Cerebellar cortex (tissue), 1 donor: ENCODE measurements at places on chromosomes 5 and 9.
A peak's percentile ranks its signal among the peaks of the same experiment; 100 is the strongest.

DNA sequence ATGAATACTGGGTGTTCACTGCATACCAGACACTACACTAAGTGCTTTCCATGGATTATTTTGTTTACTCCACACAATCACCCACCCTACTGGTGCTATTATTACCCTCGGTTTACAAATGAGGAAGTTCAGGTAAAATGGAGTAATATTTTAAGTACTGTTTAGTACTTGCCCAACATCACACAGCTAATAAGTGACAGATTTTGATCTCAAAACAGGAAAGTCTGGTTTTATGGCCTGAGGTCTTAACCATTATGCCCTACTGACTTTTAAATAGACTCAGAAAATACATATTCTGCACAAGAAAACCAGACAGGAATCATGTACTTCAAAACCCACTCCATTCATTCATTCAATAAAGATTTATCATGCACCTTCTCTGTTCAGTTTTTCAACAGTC, 431.0 kb upstream of the TLE4 start:
- DNase-seq = no peak

DNA sequence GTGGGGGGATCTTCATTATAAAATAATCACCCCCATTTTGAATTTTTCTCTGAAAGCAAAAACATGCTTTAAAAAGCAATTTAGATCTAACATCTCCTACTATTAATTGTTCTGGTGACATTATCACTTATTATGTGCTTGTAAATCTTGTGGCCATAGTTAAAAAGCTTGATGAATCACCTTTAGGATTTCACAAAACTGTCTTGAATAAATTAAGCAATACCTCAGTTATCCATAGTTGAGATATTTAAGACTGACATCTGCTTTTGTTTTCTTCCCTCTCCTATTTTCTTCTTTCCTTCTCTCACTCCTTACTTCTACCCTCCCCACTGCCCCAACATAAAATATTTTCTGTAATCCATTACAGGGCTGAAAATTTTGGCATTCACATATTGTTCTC, 84.8 kb downstream of the SLC1A3 start:
- no peak for DNase-seq

GRCh38 chr9:130427326-130427725, 17.4 kb upstream of the ASS1 start:
- no peak for DNase-seq

DNA sequence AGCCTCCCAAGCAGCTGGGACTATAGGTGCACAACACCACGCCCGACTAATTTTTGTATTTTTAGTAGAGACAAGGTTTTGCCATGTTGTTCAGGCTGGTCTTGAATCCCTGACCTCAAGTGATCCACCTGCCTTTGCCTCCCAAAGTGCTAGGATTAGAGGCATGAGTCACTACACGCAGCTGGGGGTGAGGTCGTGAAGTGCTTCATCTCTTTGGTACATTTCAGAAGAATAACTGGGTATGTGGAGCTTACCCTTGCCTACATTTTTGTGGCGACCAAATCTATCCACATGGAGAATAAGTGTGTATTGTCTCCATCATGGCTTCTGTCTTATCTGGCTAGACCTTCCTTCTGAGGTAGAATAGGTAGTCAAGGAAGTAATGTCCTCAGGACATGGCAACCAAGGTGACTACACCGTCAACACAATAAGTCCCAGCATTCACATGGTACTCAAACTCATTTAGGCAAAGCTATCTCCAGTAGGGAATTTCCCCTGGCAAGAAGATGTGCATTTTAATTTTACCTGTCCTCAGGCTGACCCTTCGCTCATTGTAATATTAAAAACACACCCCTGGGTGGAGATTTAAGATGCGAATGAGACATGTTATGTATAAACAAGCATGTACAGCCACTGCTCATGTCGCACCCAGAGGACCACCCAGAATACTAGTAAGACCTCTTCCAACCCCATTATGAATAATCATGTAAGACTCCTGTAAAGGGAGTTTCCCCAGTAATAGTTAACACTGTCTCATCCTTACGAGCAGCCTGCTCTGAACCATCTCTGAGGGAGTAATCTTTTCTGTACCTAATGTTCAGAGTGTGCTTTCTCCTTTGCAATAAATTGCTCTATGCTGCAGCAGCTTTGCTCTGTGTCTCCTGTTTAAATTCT, 1173.2 kb downstream of the TAF11L14 start:
- no peak for DNase-seq

- DNase-seq = no peak
These were observed 1.3 kb downstream of the NOTCH1 start for GRCh38 chr9:136544548-136544963.

DNA sequence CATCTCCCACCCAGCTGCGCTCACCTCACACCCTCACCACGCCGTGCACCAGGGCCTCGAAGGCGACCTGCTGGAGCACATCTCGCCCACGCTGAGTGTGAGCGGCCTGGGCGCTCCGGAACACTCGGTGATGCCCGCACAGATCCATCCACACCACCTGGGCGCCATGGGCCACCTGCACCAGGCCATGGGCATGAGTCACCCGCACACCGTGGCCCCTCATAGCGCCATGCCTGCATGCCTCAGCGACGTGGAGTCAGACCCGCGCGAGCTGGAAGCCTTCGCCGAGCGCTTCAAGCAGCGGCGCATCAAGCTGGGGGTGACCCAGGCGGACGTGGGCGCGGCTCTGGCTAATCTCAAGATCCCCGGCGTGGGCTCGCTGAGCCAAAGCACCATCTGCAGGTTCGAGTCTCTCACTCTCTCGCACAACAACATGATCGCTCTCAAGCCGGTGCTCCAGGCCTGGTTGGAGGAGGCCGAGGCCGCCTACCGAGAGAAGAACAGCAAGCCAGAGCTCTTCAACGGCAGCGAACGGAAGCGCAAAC, 1.1 kb downstream of the POU4F3 start:
- no peak for DNase-seq

- no peak for DNase-seq
These were observed 410.2 kb downstream of the PSAT1 start for GRCh38 chr9:78707080-78707479.

DNA sequence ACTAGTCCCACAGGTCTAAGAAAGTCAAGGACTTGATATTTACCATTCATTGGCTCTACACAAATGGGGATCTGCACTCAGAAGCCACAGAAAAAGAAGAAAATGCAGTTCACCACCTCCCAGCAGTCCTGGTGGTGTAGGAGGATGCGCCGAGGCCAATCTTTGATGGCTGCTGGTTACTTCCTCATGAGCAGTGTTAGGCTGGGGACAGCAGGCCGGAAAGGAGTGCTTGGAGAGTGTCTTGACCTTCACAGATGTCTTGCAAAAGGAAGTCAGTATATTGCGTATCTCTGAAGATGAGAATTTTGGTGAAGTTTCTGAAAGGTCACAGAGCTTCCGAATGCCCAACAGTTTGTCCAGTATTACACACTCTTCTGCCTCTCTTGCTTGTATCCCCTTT, 597.0 kb downstream of the EBF1 start:
- DNase-seq = no peak

- DNase-seq = no peak
These were observed 22.7 kb downstream of the CAMK2A start for GRCh38 chr5:150266871-150267291.

DNA sequence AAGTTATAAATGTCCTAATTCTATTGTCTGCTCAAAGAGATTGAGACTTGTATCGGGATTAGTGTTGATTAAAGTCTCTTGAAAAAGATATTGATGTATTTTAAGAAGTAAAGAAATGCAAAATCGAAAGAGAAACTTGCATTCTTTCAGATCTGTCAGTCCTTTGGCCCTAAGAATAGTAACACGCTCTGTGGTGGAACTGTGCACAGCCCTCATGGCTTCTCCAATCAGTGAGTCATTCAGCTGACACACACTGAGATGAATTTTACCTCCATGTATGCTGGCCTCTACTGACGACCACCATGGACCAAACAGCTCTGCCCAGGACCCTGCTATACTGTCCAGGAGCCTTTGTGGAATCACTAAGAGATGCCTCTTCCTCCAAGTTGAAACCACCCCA, 232.4 kb downstream of the ESM1 start:
- DNase-seq = no peak

GRCh38 chr9:38689678-38690077, 30.3 kb downstream of the FAM240B start:
- DNase-seq = no peak

GRCh38 chr5:143819716-143820115, 7.8 kb downstream of the HMHB1 start:
- no peak for DNase-seq

DNA sequence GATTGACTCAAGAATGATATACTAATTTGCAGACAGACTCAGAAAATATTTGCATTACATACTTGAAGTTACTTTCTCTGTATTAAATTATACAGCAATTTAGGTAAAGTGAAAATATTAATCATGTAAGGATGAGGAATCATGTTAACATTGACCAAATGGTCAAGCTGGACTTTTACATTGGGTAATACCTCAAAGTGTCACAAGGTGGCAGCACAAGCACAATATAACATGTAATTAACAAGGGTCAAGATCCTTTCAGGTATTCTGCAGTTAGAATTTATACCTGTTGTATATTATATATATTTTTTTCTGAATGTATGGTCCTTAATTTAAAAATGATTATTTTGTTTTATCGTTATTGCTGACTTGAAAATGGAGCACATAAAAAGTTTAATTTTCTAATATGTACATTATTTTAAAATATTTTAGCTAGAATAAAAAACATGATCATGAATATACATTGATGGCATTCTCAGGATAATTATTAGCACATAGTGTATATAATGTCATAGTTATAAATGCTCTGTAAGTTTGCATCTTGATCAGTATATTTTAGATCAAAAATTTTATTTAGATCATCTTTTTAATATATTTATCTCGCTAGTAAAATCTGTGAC, 8.6 kb downstream of the HAPLN1 start:
- peak; percentile 68 for DNase-seq

DNA sequence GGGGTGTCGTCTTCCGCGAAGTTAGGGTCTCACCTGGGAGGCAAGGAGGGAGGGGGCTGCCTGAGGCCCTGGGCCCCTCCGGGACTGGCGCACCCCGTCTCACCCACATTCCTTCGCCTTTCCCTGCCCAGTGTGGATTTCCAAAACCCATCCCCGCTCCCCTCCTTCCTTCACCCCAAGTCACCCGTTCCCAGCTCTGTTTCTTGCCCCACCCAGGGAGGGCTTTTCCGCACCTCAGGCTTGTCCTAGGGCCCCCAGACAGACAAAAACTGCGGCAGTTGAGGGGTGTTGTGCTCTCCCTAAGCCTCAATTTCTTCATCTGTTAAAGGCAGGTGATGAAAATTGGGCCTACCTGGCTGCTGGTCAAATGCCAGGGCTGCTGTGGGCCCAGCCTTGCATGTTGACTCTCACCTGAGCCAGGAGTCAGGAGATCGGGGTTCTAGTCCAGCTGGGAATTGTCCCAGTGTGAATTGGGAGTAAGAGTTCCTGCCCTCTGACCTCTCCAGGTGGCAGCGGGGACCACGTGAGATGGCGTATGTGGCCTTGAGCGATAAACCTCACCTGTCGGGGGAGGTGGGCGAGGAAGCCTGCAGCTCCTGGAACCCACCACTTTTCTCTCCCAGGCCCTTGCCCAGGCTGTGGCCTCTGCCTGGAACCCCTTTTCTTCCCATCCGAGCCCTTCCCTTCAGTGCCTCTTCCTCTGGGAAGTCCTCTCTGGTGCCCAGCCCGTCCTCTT, 143.4 kb upstream of the IER5L start:
- no peak for DNase-seq

DNA sequence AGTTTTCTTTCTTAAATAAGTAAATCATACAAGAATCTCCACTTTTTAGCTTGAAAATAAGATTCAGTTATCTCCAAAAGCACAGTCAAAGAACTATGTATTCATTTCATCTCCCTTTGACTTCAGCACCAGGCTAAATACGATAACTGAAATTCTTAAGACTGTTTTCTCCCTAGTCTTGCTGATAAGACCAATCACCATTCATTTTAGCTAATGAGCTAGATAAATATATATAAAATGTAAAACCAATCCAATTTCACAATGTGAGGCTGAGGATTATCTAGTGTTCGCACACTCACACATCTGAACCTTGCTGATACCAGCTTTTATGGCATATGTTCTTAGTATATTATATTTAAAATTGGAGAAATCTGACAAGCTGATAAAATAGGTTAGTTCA, 17.3 kb upstream of the ZNF622 start:
- DNase-seq = no peak

DNA sequence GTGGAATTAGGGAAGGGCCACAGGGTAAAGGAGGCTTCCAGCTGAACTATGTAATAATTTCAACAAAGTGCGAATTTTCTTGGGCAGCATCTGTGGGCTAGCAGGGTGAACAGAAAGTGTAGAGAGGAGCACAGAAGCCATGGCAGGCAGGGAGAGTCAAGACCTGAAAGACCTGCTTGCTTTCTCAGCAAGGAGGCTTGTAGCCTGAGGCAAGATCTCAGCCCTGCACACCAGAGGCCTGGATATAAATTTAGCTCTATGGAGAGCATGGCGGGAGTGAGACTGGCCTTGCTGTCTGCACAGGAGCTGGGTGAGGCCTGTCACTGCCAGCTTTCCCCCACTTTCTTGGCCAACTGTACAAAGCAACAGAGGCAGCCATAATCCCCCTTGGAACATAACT, 32.1 kb upstream of the SH3TC2 start:
- DNase-seq = no peak

- no peak for DNase-seq
These were observed 304.2 kb upstream of the PTPRD start for GRCh38 chr9:10917001-10917400.

DNA sequence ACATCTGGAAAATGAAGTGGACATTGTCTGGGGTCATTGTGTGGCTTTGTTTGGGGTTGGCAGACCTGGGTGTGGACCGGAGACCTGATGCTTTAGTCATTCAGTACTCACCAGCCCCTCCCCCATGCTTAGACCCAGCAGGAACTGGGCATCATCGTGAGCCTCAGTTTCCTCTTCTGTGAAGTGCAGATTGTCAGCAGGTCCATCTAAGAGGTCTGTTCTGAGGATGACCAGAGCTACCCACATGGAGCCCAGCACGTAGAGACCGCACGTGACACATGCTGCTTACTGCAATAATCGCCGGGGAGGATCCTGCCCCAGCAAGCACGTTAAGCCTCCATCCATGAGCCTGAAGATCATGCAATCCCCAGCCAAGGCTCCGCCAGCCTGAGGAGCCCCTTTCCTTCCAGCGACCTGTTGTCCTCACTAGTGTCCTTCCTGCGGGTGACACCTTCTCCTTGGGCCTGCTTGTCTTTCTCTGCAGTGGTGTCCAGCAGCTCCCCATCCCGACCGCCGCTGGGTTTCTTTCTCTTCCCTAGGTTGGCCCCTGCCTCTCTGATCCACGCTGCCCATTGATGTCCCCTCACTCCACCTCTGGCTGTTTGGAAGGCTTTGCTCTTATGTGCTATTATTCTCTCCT, 26.7 kb upstream of the IRX4 start:
- DNase-seq = no peak

GRCh38 chr5:119019501-119019900, 31.2 kb upstream of the DTWD2 start:
- no peak for DNase-seq
